ENCODE measurements at places on chromosomes 1 and 21. TPM values are rescaled to one million over a fixed set of nuclear protein-coding genes. Genes with fewer than 3 reads are reported as not detected.
A peak's percentile ranks its signal among the peaks of the same experiment; 100 is the strongest.

GRCh38 chr1:24822887-24823286 lies 77.6 kb downstream of the CLIC4 start:
- no peak for DNase-seq

GRCh38 chr1:35592991-35593769 lies 20.1 kb downstream of the TFAP2E start:
- no peak for DNase-seq

DNA sequence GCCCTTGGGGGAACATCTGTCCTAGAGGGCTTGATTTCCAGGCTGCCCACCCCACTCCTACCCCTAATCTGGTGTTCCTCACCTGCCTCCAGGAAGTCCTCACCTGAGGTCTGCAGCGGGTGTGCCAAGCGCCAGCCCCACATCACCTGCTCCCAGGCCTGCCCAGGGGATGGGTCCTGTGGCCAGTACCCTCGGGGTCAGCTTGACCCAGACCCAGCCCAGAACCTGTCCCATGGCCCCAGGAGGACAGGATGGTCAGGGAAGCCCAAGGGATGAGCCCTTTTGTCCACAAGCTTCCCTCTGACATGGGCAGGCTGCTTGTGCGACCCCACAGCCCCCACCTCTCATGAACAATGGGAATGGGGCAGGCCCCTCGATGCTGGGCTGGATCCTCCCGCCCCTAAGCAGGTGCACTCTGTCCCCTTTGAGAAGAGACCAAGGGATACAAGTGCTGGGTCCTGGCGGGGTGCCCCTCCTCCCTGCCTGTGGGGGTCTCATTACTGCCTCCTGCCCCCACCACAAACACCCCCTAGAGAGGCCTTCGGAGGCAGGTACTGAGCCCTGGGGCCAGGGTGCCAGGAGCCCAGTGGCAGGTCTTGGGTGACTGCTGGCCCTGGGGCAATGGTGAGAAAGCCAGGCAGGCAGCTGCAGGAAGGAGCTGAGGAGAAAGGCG lies 3.2 kb downstream of the MIB2 start:
- no peak for DNase-seq

Gene ZCCHC17
- total RNA-seq = 20.2 TPM

DNA sequence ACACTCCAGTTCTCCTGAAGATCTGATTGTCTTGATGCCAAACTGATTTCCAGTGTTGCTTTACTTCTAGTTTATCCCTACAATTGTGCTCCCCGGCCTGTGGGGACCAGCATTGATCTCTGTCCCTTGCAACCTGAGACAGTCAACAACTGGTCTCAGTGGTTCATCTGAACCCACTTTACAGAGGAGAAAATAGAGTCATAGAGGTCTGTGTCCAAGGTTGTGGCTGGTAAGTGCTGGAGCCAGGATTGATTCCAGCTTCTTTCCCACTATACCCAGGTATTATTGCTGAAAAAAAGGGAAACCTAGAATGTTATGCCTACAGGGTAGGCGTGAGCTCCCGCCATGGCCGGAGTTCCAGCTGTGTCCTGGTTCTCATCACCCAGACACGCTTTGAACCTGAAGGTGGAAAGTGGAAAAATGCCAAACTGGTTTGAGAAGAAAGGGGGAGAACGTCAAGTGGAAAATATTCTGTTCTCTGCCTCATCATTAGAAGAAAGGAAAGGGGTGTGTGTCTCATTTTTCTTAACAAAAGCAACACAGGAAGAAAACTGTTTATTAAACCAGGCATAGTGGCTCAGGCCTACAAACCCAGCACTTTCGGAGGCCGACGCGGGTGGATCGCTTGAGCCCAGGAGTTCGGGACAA lies 60.7 kb upstream of the ITPKB start:
- no peak for DNase-seq

GRCh38 chr21:44870748-44871495 lies 2.6 kb downstream of the PTTG1IP start:
- DNase-seq = peak; percentile 38

Gene CD53
- 337 TPM for total RNA-seq

- no peak for DNase-seq
Measured at GRCh38 chr1:21308330-21308729, 18.1 kb upstream of the ECE1 start.

GRCh38 chr21:29215709-29216108 lies 83.0 kb upstream of the BACH1 start:
- no peak for DNase-seq

GRCh38 chr1:33097137-33097611 lies 16.2 kb downstream of the AZIN2 start:
- DNase-seq = no peak

- DNase-seq = no peak
Measured at GRCh38 chr21:36744560-36745231, 45.8 kb downstream of the SIM2 start.

DNA sequence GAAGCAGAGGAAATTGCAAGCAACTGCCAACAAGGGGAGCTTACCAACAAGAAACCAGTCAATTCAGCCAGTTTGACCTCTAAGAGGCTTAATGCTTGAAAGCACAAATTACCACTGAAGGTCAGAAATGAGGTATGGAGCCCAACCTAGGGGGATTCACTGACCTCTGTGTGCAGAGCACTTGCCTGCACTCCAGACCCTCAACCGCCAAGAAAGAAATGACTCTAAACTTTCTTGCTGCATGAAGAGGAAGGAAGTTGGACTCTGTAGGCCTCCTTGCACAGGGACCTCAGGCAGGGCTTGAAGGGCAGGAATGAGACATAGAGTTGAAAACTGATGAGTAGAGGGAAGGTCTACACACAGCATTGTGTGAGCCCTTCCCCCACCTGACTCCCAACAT lies 10.0 kb downstream of the ARMH1 start:
- DNase-seq = no peak

DNA sequence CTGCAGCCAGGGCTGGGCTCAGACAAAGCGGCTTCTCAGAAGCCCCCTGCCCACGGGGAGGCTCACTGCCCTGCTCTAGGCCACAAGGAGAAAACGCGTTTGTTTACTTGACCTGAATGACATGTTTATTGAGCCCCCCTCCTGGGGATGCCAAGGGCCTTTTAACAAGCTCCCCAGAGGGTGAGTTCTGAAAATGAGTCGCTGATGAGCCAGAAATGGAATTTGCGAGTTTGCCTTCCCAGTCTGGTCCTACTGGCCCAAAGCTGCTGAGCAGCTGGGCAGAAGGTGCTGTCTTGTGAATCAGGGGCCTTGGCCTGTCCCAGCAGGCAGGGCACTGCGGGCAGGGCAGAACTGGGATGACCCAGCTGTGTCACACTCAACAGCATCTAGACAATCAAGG lies 120.6 kb downstream of the SYF2 start:
- DNase-seq = no peak

- DNase-seq = no peak
Measured at GRCh38 chr1:192133350-192133926, 24.8 kb upstream of the RGS18 start.
